ENCODE measurements at places on chromosomes 12 and 14.

DNA sequence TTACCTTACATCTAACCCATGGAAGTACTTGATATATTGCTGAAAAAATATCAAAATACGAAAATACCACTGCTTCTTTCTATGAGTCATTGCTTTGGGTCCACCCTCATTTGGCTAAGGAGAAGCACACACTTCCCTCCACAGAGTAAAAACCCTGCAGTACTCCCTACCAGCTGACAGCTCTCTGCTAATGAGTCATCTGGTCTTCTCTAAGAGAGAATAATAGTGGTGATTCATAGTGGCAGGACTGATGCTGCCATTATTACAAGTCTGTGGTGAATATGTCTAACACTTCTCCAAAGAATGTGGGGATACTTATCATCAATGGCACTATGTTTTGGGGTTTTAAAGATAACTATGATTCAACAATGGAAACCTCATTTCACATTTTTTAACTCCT is 90.7 kb downstream of the PPFIA2 start:
- no peak for DNase-seq

DNA sequence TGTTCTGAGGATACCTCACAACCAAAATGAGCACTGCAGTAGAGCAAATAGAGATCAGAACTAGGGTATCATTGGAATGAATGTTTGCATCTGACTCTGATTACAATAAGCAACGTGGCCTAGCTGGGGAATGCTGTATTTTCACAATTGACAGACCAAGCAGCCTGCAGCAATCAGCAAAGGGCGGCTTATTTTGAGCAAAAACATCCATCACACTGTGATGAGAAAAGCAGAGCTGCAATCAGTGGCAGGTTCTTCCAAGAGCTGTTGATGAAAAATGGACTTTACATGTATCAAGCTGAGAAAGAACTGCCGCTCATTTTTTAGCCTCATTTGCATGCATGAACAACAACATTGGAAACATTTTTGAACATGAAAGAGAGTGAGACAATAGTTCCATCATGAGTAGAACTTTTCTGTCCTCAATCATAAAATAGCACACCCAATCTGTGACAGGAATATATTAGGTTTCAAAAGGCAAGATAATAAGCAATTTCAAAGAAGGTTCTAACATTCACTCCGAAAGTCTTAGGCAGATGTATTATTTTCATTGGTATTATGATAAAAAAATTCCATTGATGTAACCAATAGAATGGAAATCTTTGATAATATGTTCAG is 249.7 kb upstream of the FBXO33 start:
- no peak for DNase-seq

DNA sequence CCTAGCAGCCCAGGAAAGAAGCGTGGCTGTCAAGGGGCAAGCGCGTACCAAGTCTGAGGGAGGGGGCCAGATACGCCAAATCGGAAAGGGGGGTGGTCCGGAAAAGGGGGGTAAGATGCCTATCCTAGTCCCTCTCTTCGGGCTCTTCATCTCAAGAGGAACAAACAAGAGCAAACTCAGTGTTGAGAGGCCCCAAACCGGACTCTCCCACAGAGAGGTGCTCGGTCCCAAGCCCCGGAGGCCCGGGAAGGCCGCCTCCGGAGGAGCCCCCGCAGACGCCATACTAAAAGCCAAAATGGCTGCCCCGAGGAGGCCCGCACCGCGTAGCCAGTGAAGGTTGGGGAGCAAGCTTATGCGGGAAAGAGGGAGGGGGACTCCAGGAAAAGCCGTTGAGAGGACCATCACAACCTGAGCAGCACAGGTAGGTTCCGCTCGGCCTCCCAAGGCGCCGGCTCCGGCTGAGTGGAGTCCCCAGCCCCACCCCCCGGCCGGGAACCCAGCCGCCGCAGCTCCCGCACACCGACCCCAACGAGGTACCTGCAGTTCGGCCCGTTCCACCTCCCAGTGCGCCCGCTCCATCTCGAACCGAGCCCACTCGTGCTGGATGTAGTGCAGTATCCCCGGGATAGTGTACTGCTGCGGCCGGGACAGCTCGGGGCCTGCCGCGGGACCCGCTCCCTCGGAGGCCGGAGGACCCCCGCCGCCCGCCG is at the start of gene AP4S1:
Gene AP4S1, plus strand, starts transcription at position 283 of the 710 bp plus-strand sequence. CDS start 40,548 bp downstream, outside the sequence.
- DNase-seq = peak; percentile 57

- DNase-seq = no peak
Measured at GRCh38 chr14:95018821-95019220, 138.5 kb downstream of the DICER1 start.

DNA sequence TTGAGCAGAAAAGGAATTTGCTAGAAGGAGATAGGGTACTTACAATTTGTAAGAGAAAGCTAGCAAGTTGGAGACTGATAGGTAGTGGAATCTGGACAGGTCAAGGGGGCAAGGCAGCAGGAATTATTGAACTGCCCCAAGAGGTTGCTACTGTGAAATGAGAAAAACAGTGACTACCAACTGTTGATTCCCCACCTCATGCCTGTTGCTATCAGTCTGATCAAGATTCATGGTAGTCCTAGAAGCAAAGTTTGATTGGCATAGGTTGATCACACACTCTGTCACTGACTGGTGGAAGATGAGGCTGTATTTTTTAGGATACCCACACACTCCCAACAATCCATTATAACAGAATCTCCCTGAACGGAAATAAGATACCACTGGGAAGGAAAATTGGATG is 89.4 kb upstream of the IGF1 start:
- no peak for DNase-seq

- no peak for DNase-seq
Measured at GRCh38 chr12:68620519-68621471, 10.1 kb downstream of the RAP1B start.

DNA sequence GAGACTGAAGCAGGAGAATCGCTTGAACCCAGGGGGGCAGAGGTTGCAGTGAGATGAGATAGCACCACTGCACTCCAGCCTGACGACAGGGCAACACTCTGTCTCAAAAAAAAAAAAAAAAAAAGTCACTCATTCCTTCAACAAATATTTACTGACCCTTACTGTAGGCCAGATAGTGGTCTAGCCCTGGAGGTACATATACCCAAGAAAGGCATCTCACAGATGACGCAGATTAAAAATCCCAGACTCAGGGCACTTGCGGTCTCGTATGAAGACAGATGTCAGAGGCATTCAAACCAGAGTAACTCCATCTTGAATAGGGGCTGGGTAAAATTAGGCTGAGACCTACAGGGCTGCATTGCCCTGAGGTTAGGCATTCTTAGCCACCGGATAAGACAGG is 44.8 kb downstream of the CLMN start:
- no peak for DNase-seq
